ENCODE measurements at places on chromosomes 2 and 18.
A peak's percentile ranks its signal among the peaks of the same experiment; 100 is the strongest.

DNA sequence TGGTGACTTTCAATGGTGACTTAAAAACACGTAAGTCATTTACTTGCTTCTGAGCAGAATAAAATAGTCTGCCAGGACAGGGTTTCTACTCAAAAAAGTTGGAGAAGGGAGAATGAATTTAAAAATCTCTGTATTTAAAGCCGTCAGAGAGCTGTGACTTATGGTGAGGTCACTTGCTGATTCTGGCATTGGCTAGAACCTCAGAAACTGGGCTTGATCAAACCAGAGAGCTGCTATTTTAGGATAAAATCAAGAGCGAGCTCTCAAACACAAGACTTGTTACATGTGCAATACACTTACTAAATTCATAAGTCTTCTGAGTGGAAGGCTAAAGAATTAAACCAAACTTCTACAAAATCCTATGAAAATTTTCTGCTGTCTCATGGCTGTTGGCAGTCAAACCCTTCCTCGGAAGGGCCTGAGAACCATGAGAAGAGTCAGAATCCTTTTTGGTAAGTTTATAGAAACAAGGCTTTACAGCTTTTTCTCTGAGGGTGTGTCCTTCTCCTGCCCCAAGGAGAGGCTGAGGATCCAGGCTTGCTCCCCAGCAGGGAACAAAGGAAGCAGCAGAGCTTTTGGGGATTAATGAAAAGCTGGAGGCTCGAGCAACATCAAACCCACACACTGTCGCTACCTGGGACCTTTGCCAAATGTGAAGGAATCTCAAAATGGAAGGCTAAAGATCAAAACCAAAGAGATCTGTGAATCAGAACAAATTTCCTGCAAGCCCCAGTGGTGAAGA lies 816.4 kb downstream of the SOCS6 start:
- DNase-seq: peak; percentile 22

- no peak for DNase-seq
These were observed 302.2 kb upstream of the DDX18 start for GRCh38 chr2:117512307-117512706.

DNA sequence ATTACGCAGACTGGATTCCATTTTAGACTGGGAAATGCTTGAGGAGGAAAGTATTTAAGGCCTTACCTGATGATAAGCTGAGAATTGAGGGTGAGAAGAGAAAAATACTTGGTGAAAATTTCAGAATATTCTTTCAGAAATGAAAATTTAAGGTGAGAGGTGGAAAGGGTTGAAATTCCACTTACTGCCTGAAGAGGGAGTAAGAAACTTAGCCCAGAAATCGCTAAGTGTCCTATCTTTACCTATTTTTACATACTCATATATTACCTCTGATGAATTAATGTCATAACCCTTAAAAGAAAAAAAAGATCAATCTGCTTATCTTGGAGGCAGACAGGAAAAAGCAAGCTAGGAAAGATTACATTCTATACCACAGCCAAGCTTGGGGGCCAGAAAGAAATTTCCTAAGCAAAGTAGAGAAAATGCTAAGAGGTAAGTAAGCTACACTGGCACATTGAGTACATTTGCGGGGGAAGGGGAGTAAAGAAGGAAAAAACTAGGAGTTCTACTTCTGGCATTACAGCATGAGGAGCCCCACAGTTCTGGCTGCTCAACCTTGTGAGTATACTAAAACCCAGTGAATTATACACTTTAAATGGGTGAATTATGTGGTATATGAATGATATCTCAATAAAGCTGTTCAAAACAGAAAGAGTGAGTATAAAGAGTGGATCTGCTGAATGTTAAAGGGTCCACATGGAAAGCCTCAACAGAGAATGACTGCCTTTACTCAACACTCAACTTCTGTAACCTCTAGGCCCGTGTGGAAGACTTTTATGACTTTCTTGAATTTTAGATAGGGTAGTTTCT lies 33.8 kb downstream of the SMC6 start:
- peak; percentile 27 for DNase-seq

- DNase-seq: no peak
These were observed 252.4 kb downstream of the EIPR1 start for GRCh38 chr2:3125001-3125760.

- DNase-seq: no peak
These were observed 51.8 kb upstream of the PMAIP1 start for GRCh38 chr18:59848002-59848401.

DNA sequence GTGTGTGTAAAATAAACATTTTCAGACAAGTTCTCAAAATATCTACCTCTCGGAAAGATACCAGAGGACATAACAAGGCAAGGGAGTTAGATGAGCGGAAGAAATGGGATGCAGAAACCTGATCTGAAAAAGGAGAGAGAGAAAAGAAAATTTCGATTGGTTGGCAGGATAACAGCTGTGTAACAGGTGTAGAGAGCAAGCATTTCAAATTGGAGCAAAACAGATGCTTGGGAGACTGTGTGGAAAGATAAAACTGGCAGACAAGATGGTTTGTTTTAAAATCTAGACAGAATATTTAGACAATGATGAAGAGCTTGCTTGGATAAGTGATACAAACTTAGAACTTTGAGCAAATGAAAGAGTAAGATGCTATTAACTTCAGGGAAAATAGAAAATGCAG lies 20.2 kb downstream of the CHST9 start:
- DNase-seq: no peak

DNA sequence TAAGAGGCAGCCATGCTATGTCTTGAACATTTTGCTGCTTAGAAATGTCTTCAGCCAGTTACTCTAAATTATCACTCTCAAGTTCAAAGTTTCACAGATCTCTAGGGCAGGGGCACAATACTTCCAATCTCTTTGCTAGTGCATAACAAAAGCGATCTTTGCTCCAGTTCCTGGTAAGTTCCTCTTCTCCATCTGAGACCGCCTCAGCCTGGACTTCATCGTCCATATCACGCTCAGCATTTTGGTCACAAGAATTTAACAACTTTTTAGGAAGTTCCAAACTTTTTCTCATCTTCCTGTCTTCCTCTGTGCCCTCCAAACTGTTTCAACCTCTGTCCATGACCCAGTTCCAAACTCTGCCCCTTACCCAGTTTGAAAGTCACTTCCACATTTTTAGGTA lies 8.8 kb upstream of the SLC35F5 start:
- no peak for DNase-seq

- peak; percentile 82 for DNase-seq
These were observed 32.9 kb downstream of the FAP start for GRCh38 chr2:162210385-162210784.

GRCh38 chr2:147352264-147353071 lies 492.4 kb upstream of the ACVR2A start:
- DNase-seq: no peak

DNA sequence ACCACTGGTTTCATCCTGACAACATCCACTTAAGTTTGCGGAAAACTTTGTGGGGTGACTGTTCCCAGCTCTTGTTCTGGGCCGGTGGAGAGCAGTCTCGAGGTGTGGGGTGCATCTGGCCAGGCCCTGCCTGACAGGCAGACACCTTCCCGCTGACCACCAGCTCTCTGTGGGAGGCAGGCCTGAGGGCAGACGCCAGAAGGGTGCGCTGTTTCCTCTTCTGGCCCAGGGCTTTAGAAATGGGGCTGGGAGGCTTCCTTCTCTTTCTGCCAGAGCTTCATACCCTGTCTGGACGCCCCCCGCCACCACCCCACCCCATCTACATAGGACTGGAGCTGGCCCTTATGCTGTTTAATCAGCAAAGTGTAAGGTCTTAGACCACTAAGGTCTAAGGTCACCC lies 263.8 kb downstream of the LOXHD1 start:
- DNase-seq: no peak

GRCh38 chr2:65504814-65505697 lies 72.7 kb upstream of the SPRED2 start:
- no peak for DNase-seq

GRCh38 chr2:133710613-133711012 lies 142.3 kb upstream of the NCKAP5 start:
- DNase-seq: peak; percentile 61

- DNase-seq: no peak
These were observed 45.6 kb upstream of the TTC39C start for GRCh38 chr18:23968638-23969604.

DNA sequence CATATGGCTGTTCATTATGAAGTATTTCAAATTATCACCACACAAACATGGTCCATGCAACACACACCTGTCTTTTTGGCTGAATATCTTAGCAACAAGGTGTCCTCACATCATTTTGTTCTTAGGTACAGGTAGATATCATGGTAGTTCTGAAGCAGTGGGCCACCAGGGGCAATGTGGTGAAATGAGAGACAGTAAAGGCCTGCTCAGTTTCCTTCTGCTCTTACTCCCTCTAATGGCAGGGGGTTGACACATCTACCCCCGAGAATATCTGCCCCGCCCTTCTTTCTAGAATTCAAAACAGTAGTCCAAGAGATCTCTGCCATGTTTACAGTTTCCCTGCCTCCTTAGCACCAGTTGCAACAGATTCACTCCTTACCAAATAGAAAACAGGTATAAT lies 147.0 kb upstream of the KLHL14 start:
- DNase-seq: no peak

GRCh38 chr2:173153301-173153885 lies 77.7 kb downstream of the MAP3K20 start:
- DNase-seq: peak; percentile 35

DNA sequence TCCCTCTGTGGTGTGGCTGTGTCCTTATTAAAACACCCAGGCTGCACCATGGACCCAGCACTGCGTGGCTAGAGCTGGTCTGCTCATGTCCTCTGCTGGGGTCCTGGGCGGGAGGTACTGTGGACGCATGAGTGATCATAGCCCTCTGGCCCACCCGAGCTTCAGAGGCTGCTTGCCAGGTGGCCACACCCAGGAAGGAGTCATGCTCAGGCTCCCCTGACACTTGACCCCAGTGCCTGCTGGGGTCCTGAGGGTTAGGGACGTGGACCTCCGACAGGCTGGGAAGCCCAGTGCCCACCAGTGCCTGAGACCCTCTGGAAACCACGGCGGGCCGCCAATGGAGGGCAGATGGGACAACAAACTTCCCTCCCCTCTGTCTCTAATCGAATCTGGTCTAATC lies 66.3 kb upstream of the HS6ST1 start:
- DNase-seq: no peak

DNA sequence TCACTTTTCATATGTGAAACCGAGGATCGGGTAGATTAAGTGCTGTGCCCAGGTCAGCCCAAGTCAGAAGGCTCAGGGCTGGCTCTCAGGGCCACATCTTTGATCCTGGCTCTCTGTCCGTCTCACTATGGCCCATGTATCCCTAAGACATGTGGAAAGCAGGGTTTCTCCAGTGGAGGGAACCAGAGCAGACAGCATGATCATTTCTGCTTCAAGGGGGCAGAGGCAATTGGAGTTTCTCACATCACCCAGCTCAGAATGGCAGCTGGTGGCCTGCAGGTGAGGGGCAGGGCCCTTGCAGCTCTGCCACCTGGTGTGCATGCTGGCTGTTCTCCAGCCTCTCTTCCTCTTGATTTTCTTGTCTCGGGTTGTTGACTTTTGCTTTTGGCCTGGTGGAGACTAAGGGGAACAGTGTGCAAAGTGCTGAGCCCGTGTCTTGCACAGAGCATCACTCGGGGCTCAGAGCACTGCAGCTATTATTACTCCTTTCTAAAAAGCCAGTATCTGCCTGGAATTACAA lies 27.0 kb downstream of the LDLRAD4 start:
- no peak for DNase-seq

DNA sequence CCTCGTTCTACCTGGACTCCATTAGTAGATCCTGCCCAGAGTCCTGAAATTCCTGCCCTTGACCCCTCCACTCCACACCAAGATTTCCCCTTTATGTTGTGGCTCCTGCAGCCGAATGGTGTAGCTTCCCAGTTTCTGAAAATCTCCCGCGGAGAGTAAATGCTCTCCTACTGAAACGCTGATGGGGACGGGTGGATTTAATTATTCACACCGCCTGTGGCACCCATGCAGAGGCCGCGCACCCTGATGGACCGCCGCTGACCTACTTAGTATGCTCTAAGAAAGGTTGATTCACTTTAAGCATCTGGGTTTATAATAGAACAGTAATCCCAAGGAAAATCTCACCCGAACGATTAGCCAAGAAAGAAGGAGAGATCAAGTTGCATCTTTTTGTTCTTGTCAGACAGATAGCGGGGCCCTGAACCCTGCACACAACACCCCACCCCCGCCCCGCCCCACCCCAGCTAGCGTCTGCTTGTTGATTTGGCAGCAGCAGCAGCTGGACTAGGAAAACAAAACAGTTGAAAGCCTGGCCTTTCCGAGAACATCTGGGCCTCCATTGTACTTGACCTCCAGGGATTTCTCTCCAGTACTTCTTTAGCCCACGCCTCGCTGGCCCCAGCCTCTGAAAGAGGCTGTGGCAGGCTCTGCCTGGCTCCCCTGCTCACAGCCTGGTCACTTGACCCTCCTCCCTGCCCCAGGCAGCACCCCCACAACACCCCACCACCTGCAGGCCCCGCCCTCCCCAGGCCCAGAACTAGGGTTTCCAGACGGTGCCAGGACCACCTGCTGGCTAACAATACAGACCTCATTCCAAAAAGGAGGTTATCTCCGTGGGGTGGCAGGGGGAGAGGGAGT lies 53.6 kb downstream of the DPYSL5 start:
- no peak for DNase-seq

- DNase-seq: peak; percentile 81
These were observed 19.4 kb downstream of the TEX44 start for GRCh38 chr2:231612109-231612455.

GRCh38 chr2:15220603-15221002 lies 340.5 kb downstream of the NBAS start:
- no peak for DNase-seq

GRCh38 chr2:133787651-133788050 lies 219.4 kb upstream of the NCKAP5 start:
- DNase-seq: no peak

DNA sequence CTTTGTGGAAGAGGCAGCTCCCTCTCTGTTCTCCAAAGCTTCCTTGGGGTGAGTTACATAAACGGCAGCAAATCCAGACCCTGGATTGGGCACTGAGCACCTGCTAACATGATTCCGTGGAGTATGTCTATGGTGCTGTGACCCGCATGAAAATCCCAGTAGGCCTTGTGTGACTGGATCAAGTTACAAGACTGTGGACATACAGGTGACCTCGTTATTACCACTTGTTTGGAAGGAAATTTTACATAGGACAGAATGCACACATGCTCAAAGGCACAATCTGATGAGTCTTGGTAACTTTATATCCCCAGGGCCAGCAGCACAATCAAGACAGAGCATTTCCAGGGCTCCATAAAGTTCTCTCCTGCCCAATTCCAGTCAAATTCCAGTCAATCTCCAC lies 120.2 kb upstream of the OTOS start:
- DNase-seq: no peak

GRCh38 chr2:193141-193671 lies 70.6 kb downstream of the SH3YL1 start:
- peak; percentile 2 for DNase-seq
